ENCODE measurements at places on chromosomes 16 and 17.

- no peak for DNase-seq
Measured at GRCh38 chr16:57150682-57151330, 35.0 kb downstream of the PSME3IP1 start.

- no peak for DNase-seq
Measured at GRCh38 chr17:67558740-67559380, 158.9 kb upstream of the NOL11 start.

DNA sequence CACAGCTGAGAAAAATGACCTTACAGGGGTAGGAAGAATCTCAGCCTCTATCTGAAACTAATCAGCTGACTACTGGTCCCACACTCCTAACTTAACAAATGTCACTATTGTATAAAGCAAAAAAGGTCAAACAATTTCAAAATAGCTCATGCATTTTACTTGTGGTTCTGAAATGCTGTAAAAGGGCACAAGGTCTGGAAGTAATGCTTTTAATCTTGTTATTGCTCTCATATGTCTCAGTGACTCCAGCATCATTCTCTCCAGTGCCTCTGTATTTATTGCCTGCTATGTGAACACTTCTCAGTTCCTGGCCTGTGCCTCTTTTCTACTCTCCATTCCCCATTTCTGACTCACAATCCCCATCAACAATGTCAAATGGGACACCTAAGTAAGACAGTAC, 937.7 kb downstream of the CDH11 start:
- no peak for DNase-seq

GRCh38 chr16:26569793-26570192, 496.9 kb upstream of the C16orf82 start:
- peak; percentile 0 for DNase-seq

GRCh38 chr17:29358416-29358815, 31.7 kb upstream of the TAOK1 start:
- DNase-seq, result no peak

- DNase-seq, result no peak
Measured at GRCh38 chr17:65503557-65503956, 57.9 kb downstream of the AXIN2 start.

DNA sequence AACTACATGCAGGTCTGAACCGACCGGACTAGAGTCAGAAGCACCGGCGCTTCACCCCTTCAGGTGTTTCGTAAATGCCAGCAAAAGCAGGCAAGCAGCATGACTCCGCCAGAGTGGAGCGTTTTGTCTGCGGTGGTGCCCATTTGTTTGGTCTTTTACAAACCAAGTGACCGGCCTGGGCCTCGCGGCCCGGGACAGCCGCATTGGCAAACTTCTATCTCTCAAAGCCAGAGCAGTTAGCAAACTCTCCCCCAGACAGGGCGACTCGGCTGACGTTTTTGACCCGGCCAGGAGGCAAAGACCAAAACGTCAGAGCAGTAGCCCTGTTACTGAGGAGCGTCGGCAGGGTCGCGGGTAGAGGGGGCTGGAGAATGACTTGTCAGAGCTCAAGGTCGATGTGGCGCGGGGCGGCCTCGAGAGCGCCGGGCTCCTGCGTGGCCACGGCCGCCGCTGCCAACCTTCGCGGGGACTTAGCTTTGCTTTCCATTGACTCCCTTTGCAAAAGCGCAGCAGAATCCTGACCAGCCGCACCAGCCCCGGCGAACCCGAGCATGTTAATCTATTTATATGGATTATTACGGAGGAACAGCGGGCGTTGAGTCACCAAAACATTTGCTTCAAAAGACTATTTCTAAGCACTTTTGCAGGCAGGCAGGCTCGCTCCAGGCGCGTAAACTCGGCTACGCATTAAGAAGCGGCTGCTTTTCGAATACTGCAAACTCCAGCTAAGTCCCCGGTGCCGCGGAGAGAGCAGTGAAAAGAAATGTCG, 763 bp upstream of the SOX9 start:
- DNase-seq, result peak; percentile 63
